ENCODE measurements at places on chromosomes 5 and 9.

- DNase-seq: no peak
Measured at GRCh38 chr5:175862131-175863012, 9.0 kb upstream of the CPLX2 start.

DNA sequence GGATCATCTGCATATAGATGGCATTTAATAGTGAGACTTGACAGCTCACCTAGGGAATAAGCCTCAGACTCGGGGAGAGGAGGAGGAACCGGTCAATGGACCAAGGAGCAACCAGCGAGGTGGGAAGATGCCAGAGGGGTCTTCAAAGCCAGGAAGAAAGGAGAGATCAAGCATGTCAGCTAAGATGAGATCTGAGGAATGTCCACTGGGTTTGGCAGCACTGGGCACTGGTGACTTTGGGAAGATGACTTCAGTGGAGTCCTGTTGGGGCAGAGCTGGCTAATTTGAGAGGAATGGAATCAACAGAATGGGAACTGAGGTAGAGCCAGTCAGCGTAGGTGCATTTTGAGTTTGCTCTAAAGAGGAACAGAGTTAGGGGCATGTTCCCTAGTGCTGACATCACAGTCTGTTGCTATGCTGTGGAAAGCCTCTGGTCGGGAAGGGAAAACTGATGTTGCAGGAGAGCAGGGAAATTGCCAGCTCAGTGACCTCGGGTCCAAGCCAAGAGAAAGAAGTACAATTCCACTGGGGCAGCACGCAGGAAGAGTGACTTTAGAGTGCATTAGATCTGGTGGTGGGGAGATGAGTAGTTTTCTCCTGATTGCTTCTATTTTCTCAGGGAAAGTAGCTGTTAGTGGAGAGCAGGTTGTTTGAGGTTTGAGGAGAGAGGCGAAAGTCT is 56.9 kb downstream of the ZNF618 start:
- DNase-seq: no peak

GRCh38 chr5:56270568-56271392 is 37.6 kb upstream of the ANKRD55 start:
- DNase-seq: peak; percentile 79

GRCh38 chr5:98651715-98652114 is 121.7 kb upstream of the RGMB start:
- no peak for DNase-seq

DNA sequence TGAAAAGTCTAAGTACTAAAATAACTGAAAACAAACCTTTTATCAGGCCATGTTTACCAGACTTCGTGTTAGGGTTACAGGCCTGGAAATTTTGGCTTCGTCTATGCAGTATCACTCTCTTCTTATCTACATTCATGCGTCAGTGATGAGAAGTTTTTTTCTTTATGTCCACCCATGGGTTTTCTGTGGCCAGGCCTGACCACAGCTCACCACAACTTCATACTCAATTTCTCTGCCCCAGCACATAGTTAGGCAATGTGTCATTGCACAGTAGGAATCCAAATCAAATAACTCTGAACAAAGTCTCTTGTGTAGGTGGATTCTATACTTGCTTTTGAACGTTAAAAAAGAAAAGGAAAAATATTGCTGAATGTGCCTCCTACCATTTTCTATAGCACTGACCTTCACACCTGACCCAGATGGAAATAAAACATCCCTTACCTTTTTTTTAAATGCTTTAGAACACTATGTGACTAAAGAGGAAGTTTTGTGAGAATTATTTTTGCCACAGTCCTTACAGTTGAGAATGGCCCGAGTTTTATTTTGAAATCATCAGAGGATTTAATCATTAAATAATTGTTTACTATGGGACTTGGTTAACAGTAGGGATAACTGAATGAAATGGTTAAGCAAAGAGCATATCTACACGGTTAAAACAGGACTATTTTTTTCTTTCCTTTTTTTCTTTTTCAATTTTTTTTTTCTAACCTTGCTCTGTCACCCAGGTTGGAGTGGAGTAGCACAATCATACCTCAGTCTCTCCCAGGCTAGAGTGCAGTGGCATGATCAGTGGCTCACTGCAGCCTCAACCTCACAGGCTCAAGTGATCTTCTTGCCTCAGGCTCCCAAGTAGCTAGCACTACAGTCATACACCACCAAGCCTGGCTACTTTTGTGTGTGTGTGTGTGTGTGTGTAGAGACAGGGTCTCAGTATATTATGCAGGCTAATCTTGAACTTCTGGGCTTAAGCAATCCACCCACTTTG is 1247.0 kb upstream of the ACO1 start:
- DNase-seq: no peak

DNA sequence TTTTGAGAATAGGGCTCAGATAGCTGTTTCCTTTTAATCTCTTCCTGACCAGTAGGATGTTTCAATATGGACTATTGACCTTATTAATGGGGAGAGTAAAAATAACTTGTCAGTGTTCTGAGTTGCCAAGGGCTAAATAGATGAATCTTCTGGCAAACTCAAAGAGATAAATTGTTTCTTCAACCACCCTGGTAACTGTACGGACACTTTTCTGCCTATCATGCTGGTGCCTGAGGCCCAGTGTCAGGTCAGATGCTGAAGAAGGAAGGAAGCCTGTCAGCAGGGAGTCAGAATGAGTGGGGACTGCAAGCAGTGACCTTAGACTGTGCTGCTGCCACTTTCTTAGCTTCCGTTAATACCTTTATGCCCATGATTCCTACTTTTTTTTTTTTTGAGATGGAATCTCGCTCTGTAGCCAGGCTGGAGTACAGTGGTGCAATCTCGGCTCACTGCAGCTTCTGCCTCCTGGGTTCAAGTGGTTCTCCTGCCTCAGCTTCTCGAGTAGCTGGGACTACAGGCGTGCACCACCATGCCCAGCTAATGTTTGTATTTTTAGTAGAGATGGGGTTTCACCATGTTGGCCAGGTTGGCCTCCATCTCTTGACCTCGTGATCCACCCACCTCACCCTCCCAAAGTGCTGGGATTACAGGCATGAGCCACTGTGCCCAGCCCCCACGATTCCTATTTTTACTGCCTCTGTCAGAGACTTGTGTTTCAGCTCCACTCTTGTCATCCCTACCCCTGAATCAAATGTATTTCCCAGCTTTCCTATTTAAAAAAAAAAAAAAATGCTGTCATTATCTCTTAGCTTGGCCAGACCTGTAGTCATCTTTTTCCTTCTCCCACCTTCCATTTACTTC is 33.7 kb downstream of the TGFBR1 start:
- no peak for DNase-seq

- no peak for DNase-seq
Measured at GRCh38 chr9:78972303-78972999, 599.3 kb upstream of the TLE4 start.

- DNase-seq: no peak
Measured at GRCh38 chr5:132439521-132440089, 51.0 kb downstream of the IRF1 start.

- no peak for DNase-seq
Measured at GRCh38 chr9:32344551-32345182, 39.8 kb upstream of the ACO1 start.

DNA sequence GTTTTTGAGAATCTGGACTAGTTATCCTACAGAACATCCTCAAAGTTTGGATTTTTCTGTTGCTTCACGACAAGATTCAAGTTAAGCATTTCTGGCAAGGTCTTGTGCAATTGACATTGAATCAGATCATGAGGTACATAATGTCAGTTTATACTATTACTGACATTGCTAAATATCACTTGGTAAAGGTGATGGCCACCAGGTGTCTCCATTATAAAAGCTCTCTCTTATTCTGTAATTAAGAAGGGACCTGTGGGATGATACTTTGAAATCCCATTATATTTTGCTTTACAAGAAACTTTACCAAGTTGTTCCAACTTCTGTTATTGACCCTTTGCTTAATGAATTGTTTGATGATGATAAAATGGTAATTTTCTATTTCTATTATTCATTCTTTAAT is 131.0 kb upstream of the ASTN2 start:
- DNase-seq: no peak

GRCh38 chr9:33223696-33224095 is 16.3 kb upstream of the SPINK4 start:
- DNase-seq: no peak

DNA sequence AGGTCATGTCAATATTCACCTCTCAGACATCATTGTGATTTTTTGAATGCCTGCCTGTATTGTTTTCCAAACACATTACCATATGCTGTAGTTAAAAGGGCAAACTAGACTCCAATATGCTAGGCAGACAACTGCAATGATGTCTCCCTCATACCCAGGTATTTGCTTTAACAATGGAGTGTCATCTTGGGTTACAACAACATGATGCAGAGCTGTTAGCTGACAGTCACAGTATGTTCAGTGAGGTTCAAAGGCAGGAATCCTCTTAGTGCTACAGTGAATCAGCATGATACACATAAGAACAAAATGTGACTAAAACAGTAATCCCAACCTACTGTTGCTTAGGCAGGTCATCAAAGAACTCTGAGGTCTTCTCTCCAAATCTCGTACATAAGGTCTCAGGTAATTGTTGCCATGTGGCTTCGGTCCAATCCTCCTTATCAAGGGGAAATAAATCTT is 24.0 kb downstream of the OR1J1 start:
- no peak for DNase-seq

DNA sequence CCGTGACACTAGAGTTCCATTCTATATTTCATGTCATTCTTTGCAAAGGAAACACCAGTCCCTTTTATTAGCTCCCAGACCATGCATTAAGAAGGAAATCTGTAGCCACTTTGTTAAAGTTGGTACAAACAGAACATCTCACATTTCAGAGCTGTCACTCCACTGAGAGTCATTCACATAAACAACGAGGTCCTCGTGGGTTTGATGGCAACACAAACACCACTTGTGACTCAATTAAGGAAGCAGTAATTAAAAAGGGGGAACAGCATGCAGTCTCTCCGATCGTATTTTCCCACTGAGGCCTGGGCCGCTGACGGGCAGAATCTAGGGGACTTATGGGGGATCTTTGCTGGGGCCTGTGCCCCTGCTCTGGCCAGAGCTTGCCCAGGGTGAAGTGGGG is 94.2 kb upstream of the ZNF618 start:
- no peak for DNase-seq

DNA sequence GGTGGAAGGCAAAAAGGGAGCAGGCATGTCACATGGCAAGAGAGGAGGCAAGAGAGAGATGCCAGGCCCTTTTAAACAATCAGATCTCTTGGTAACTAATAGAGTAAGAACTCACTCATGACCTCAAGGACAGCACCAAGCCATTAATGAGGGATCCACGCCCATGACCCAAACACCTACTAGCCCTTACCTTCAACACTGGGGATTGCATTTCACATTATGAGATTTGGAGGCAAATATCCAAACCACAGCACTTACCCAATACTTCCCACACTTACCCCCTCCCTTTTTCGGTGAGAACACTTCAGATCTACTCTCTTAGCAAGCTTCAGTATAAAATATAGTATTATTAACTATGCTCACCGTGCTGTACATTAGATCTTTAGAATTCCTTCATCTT is 41.9 kb downstream of the ZNF354A start:
- no peak for DNase-seq

DNA sequence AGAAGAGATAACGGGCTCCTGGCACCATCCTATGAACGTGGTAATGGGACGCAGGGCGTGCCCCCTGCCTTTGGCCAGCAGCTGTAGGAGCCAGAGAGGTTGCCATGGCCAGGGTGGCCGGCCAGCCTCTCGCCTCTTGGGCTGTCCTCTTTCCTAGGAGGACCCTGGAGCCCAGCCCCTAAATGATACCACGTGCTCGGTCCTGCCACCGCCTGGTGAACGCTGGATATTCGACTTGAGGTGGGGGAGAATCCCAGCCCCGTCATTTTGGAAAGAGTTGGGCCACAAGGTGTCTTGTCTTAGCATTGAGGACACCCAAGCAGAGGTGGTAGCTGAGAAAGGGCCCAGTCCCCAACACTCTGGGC is 391 bp upstream of the NRG2 start:
- DNase-seq: no peak

GRCh38 chr9:113535756-113536155 is 72.2 kb downstream of the RGS3 start:
- DNase-seq: no peak

DNA sequence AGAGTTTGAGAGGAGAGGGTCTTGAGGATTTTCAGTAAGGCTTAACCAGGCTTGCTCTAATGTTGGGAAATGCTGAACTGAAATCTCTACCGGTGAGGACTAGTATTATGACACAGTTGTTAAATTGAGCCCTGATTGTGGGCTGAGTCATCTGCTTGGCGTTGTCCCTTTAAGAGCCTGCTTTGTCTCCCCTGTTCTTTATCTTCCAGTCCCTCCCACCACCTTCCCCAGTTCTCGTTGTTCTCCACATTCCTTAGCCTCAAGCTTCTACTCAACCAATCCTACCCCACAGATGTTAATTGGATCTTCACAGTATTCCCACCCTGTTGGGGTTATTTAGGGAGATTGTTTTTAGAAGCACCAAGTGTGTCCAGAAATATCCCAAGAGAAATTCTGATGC is 57.6 kb downstream of the ANKRD55 start:
- DNase-seq: no peak

DNA sequence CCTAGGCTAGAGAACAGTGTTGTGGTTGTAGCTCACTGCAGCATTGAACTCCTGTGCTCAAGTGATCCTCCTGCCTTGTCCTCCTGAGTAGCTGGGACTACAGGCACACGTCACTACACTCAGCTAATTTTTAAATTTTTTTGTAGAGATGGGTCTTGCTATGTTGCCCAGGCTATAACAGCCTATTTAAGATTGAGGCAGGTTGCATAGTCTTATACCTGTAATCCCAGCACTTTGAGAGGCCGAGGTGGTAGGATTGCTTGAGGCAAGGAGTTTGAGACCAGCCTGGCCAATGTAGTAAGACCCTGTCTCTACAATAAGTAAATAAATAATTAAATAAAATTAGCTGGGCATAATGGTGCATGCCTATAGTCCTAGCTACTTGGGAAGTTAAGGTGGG is 79.9 kb downstream of the VPS13A start:
- no peak for DNase-seq

DNA sequence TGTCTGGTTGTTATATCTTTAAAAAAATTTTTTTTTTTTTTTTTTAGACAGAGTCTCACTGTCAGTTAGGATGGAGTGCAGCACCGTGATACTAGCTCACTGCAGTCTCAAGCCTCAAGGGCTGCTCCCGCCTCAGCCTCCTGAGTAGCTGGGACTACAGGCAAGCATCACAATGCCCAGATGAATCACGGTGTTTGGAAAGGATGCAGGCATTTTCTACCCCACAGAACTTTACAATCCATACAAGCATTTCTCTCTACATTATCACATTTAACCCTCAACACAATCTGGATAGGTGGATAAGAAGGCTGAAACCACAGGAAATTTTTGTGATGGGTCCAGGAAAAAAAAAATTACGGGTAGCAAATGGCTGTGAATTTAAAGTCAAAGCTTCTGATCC is 5.8 kb upstream of the PCA3 start:
- no peak for DNase-seq

DNA sequence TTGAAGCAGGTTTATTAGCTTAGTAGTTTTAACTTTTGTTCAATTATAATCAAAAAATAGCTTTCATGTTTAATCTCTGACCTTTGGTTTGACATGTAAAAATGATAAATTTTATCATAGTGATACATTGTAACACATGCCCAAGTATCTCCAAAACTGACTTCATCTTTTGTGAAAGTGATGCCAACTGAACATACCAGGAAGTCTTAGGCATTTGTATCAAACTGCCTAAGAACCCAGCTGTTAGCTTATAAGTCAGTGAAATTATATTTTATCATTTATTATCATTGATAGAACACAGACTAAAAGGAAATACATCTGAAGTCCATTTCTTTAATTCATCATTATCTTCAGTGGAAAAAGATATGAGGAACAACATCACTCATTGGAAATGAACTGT is 39.1 kb downstream of the NIPBL start:
- no peak for DNase-seq
